ENCODE measurements at places on chromosomes 1 and 21.
A peak's percentile ranks its signal among the peaks of the same experiment; 100 is the strongest.

GRCh38 chr1:65717815-65718454 lies 74.8 kb upstream of the PDE4B start:
- peak; percentile 25 for DNase-seq

DNA sequence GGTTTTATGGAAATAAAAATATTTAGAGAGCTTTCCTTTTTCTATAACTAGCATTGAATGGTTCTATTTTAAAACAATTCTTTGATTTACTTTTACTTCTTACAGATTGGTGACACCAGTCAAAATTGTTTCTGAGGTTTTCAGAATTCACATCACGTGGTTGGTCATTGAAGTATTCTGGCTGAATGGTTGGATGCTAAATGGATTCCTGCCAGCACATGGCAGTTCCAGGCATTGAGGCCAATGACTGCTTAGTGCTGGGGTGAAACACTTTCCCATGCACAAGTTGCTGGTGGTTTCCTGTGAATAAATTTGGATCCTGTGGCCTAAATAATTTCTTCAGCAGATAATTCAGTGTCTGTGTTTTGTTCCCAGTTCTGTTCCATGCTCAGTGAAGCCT lies 20.6 kb downstream of the NCAM2 start:
- no peak for DNase-seq

DNA sequence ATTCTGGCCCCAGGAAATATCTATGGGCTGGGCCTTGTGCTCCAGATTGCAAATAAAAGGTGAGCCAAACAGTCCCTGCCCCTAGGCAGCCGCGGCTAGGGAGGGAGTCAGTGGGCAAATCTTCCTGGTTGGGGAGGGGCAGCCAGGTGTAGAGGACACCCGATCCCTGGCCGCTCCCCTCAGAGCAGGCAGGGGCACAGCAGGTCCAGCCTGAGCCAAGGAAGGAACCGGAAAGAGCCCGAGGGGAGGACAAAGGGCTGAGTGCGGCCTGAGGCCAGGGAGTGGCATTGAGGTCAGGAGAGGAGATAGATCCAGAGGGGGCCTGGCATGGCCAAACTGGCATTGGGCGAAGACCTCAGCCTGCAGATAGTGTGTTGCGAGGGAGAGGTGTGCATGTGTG lies 36.6 kb upstream of the ARF1 start:
- no peak for DNase-seq

DNA sequence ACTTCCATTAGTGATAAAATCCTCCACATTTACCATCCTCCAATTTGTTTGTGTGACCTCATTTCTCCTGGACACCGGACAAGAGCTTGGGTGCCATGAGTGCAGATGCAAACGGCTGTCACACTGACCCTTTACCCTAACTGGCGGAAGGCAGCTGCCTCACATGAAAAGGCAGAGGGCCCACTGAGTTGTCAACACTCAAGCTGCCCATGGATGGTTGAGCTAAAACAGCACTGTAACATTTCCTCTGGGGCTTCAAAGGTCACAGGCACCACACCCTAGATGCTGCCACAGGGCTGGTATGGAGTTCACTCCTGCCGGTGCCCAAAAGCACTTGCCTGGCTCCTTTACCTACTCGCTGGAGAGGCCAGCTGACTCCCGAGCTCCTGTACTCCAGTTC lies 653.4 kb downstream of the KCNT2 start:
- no peak for DNase-seq

DNA sequence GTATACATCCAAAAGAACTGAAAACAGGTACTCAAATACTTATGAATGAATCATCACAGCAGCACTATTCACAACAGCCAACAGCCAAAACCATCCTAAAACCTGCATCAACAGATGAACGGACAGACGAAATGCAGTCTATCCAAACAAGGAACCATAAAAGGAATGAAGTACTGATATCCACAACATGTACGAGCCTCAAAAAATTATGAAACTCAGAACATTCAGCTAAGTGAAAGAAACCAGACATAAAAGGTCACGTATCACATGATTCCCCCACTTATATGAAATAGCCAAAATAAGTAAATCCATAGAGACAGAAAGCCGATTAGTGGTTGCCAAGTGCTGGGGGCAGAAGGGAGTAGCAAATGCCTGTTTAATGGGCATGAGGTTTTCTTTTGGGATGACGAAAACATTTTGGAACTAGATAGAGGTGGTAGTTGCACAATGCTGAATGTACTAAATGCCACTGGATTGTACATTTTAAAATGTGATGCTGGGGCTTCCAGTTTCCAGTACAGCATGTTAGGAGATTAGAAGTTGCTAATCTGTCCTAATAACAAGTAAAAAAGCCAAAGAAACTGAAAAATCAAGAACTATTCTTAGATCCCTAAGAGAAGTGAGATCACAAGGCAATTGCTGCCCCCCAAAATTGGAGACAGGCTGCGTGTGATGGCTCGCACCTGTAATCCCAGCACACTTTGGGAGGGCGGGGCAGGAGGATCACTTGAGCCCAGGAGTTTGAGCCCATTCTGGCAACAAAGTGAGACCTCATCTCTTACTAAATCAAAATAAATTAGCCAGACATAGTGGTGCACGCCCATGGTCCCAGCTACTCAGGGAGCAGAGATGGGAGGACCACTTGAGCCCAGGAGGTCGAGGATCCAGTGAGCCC lies 25.3 kb downstream of the CLSTN1 start:
- DNase-seq: no peak

GRCh38 chr1:51237351-51238033 lies 1.4 kb downstream of the RNF11 start:
- DNase-seq: peak; percentile 13

DNA sequence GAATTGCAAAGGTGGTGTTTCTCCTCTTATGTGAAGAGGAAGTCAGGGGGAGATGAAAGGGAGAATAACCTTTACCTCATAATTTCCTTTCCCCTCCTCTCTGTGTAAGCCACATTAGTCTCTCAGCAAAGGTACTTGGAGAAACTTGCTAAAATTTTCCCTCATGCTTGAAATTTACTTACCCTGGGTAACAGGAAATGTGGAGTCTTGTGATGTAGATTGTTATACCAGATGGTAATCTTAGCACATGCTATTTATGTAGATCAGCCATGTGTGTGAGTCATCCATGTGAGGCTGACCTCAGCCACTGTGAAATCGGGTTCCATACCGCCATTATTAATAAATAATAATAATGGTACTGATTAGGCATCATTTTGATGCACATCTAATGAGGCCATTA lies 128.4 kb downstream of the TGFB2 start:
- no peak for DNase-seq

DNA sequence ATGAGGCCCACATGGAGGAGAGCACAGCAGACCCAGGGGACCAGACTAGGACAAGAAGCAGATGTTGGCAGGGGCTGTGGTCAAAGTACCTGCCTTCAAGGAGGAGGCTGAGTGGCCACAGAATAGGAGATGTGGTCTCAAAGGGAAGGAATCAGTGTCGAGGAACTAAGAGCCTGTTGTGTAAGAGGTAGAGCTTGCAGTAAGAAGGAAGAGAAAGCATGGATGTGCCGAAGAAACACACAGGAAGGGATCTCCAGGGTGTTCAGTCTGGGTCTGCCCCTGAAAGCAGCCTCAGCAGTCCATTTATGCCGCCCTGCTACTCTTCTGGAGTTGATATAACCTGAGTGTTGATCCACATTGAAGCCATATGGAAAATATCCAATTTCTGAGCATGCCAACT lies 83.9 kb downstream of the NID1 start:
- DNase-seq: no peak

GRCh38 chr1:220882061-220882891 lies 3.0 kb downstream of the HLX start:
- DNase-seq: peak; percentile 83

- DNase-seq: no peak
Observed at GRCh38 chr1:1536938-1537546, 3.4 kb downstream of the TMEM240 start.

- DNase-seq: no peak
Observed at GRCh38 chr1:234733427-234733826, 123.4 kb upstream of the IRF2BP2 start.

DNA sequence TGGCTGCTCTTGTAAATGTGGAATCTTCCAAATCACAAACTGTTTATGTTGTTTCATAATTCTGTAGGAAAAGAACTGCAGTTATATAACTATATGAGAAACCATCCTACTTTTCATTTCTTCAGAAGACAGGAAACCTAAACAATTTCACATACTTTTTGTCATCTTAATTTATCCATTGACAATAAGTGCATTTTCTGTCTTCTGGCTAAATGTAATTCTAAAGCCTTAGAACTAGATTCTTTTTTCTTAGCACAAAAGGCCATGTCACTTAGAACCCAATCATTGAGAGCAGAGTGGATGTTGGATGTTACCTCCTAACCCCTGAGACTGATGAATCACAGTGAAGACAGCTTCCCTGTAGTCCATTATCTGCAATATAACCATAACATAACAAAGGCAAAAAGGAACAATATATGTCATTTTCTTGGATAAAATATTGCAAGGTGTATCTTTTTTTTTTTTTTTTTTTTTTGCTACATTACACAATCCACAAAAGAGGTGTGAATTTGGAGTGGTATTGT lies 410.2 kb upstream of the PRMT6 start:
- DNase-seq: no peak

GRCh38 chr1:242133796-242134195 lies 134.9 kb upstream of the MAP1LC3C start:
- DNase-seq: no peak

- DNase-seq: no peak
Observed at GRCh38 chr1:66396212-66396890, 137.6 kb upstream of the SGIP1 start.

GRCh38 chr1:219085082-219085481 lies 88.6 kb upstream of the LYPLAL1 start:
- no peak for DNase-seq

DNA sequence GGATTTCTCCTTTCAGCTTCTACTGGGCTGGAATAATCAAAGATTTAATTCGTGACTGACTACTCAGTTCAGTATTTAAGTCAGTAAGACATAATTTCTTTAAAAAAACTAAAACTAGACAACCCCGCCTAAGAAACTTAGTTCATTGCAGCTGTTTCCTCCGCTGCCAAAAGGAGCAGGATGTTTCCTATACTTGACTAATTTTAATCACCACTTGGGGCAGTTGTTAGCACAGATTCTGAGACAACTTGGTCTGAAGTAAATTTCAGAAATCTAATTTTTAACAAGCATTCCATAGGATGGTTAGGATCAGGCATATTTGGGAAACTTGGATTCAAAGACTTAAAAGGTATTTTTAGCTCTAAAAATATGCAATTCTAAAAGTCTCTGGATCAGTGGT lies 34.0 kb downstream of the EPRS1 start:
- DNase-seq: no peak

DNA sequence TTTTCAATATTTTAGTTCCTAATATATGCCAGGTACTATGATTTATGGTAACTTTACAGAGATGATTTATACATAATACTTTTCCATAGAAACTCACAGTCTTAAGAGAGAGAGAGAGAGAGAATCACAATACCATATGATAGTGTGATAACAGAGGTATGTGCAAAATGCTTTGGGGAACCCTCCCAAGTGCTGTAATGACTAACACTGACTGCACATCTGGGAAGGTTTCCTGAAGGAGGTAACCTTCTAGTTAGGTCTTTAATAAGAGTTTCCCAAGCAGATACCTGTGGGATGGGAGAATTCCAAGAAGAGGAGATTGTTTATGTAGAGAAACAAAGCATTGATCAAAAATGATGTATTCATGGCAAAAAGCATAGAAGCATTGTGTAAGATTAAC lies 34.6 kb upstream of the PIGC start:
- DNase-seq: no peak
